ENCODE measurements at places on chromosomes 2 and 18.
A peak's percentile ranks its signal among the peaks of the same experiment; 100 is the strongest.

DNA sequence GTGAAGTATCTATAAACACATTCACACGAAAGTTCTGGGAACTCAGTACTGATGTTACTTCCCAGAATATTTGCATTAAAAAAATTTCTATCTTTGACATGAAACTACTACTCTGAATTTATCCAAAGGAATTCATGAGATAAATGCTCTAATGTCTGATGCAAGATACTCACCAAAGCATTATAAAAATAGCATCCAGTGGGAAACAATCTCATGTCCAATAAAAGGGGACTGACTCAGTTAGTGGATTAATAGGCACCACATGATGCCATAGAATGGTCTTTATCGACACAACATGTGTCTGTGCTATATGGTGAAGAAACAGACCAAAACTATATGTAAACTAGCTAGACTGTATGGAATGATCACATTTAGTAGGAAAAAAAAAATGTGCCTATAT lies 33.9 kb downstream of the LAMA3 start:
- DNase-seq = peak; percentile 69
- no peak overlapping the region for H3K27ac ChIP-seq
- peaks cover 13% of the 10 kb centered on the region for H3K4me1 ChIP-seq
- H3K36me3 ChIP-seq = no peaks in the 10 kb centered on the region
- no peak overlapping the region for H3K4me3 ChIP-seq

- H3K27me3 ChIP-seq = peaks cover 4% of the 10 kb centered on the region
- no peak overlapping the region for H3K27ac ChIP-seq
- DNase-seq = peak; percentile 71
- H3K4me1 ChIP-seq = peaks cover 6% of the 10 kb centered on the region
- H3K36me3 ChIP-seq = no peaks in the 10 kb centered on the region
- no peak overlapping the region for H3K4me3 ChIP-seq
Observed at GRCh38 chr2:176561706-176562105, 292.5 kb downstream of the MTX2 start.

DNA sequence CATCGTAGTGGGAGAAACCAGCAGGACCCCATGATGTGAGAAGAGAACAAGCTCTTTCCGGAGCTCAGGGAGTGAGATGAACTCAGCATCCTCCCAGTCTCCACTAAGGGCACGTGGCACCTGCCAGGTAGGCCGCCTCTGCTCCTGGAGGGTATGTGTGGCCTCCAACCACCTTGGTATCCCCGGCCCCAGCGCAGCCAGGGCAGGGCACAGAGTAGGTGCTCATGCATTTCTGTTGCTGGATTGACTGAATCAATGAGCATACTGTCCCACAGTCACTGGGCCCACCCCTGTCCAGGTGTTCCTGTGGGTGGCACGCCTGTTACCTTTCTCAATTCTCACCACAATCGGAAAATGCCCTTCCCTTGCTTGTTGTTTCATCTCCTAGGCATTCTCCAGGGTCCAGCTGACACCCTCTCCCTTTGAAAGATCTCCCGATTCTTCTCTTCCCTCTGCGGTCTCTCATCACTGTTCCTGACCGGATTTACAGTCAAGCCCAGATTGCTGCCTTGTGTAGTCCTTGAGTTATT lies 138.5 kb upstream of the SMAD2 start:
- no peak overlapping the region for H3K4me3 ChIP-seq
- no peaks in the 10 kb centered on the region for H3K4me1 ChIP-seq
- no peaks in the 10 kb centered on the region for H3K36me3 ChIP-seq

- no peaks in the 10 kb centered on the region for H3K4me1 ChIP-seq
- no peaks in the 10 kb centered on the region for H3K36me3 ChIP-seq
- no peak overlapping the region for H3K27ac ChIP-seq
- no peak overlapping the region for H3K4me3 ChIP-seq
Observed at GRCh38 chr2:56287974-56288373, 104.2 kb downstream of the CCDC85A start.

- H3K4me1 ChIP-seq = no peaks in the 10 kb centered on the region
- H3K27me3 ChIP-seq = no peaks in the 10 kb centered on the region
- H3K27ac ChIP-seq = no peak overlapping the region
- no peaks in the 10 kb centered on the region for H3K36me3 ChIP-seq
Observed at GRCh38 chr2:124159166-124159565, 134.1 kb downstream of the CNTNAP5 start.

DNA sequence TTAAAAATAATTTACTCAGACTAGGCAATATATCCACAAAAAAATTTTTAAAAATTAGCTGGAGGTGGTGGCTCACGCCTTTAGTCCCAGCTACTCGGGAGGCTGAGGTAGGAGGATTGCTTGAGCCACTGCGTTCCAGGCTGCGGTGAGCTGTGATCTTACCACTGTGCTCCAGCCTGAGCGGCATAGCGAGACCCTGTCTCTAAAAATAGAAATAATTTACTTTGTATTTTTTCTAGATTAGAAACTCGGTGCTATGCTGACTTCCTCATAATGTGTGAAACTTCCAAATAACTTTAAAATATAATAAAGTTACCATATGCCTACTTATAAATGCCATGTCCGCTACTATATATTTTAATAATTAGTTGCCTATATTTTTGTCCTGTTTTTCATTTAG lies 6.7 kb downstream of the PPIG start:
- H3K27me3 ChIP-seq = no peaks in the 10 kb centered on the region
- H3K4me3 ChIP-seq = no peak overlapping the region
- no peak for DNase-seq
- no peaks in the 10 kb centered on the region for H3K36me3 ChIP-seq

DNA sequence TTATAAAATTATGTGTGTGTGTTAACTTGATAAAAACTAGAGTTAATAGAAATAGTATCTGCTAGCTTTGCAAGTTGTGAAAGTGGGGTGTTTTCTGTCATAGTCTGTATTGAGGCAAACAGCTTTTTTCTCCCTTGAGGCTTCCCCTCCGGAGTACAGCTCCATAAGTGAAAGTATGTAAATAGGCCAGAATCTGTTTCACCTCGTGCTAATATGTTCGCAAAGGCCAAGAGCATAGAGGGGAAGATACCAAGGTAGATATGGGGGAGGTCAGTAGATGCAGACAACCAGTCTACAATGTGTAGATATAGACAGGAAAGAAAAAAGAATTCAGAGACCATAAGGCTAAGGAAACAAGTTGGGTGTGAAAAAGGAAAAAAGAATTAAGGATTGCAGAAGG lies 72.9 kb downstream of the PTRHD1 start:
- H3K27ac ChIP-seq = no peak overlapping the region
- H3K36me3 ChIP-seq = 0 out of 2 replicates have a peak, but pooled peaks cover 1% of the 10 kb centered on the region
- H3K4me1 ChIP-seq = peaks cover 2% of the 10 kb centered on the region
- H3K4me3 ChIP-seq = no peak overlapping the region
- DNase-seq = no peak

DNA sequence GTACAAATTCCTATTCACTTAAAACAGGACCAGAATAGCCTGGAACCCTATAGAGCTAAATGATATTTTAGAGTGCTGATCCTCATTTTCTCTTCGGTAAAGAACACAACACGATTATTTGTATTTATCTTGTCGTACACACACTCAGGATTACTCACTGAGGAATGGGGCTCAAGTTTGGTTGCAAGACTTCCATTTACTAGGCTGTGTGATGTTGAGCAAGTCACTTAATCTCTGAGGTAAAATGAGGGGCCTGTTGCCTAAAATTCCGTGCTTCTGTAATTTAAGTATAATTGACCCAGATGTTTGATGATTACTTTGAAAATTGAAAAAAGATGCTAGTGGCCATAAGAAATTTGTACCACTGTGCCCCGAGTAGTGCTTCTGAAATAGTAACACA lies 42.6 kb upstream of the MAP4K3 start:
- H3K36me3 ChIP-seq = peaks cover 9% of the 10 kb centered on the region
- no peaks in the 10 kb centered on the region for H3K27me3 ChIP-seq
- H3K27ac ChIP-seq = no peak overlapping the region
- DNase-seq = peak; percentile 37
- 0 out of 2 replicates have a peak, but pooled peaks cover 2% of the 10 kb centered on the region for H3K4me1 ChIP-seq

- no peaks in the 10 kb centered on the region for H3K36me3 ChIP-seq
- no peaks in the 10 kb centered on the region for H3K4me1 ChIP-seq
- no peak for DNase-seq
- no peaks in the 10 kb centered on the region for H3K27me3 ChIP-seq
- no peak overlapping the region for H3K27ac ChIP-seq
Observed at GRCh38 chr2:16709769-16710168, 44.1 kb upstream of the CYRIA start.

GRCh38 chr2:101479328-101479727 lies 4.4 kb upstream of the RFX8 start:
- no peaks in the 10 kb centered on the region for H3K27me3 ChIP-seq
- no peak overlapping the region for H3K27ac ChIP-seq
- H3K4me1 ChIP-seq = peaks cover 4% of the 10 kb centered on the region
- no peaks in the 10 kb centered on the region for H3K36me3 ChIP-seq
- H3K4me3 ChIP-seq = no peak overlapping the region

DNA sequence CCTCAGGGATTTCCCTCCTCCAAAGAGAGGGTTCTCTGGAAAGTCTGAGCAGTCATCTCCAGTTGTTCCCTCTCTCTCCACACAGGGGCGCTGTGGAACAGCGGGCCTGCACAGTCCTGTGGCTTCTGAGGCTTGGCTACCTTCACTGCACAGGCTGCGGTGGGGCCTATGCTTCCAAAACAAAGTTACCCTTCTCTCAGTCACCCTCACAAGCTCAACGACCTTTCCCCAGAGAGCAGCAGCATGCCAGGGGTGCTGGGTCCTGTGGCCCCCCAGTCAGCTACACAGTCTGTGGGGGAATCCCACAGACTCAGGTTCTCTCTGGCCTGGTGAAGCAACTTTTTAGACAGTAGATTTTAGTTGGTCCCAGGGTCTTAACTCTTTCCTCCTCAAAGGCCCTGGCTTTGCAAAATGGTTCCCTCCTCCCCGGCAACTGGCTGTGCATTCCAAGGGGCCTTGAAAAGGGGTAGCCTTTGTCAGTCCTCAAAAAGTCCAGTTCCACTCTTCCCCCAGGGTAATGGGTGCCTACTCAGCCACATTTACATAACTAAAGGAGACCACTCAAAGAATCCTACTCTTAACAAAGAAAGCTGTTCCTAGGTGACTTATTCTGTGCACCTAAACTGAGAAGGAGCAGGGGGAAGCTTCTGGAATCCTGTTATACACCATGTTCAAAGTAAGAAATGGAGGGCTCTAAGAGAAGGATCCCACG lies 14.9 kb downstream of the B3GNT7 start:
- no peak overlapping the region for H3K4me3 ChIP-seq
- H3K27me3 ChIP-seq = no peaks in the 10 kb centered on the region
- H3K27ac ChIP-seq = no peak overlapping the region
- H3K36me3 ChIP-seq = no peaks in the 10 kb centered on the region
- no peak for DNase-seq

- DNase-seq = peak; percentile 65
- no peak overlapping the region for H3K27ac ChIP-seq
- peaks cover 15% of the 10 kb centered on the region for H3K36me3 ChIP-seq
- H3K27me3 ChIP-seq = no peaks in the 10 kb centered on the region
- peaks cover 4% of the 10 kb centered on the region for H3K4me1 ChIP-seq
Observed at GRCh38 chr18:26057344-26057773, 33.1 kb downstream of the SS18 start.

DNA sequence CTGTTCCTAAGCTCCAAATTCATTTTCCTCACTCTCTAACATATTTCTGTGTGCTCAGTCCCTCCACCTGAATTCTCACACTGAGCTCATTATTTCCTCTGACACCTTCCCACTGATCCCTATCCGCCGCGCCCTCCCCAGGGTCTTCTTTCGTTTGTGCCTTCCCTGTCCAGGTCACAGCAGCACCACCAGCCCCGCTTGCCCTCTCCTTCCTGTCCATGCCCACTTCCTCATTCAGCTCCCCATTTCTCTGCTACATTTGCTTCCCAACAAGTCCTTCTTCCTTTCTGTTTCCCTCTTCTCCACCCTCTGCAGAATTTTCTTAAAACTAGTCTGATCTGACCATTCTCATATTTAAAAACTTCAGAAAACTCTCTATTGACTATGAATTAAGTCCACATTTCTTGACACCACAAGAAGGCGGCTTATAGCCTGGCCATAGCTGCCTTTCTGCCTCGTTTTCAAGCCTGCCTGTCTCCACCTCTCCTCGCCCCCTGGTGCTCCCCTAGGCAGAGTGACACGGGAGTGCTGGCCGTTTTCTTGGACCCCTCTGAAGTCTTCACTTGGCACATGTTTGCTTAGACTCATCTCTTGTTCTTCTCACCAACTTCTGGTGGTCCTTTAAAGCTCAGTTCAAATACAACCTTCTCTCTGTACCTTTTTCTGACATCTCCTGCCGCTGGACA lies 138.7 kb upstream of the BOD1L2 start:
- no peak overlapping the region for H3K4me3 ChIP-seq
- no peak for DNase-seq
- peaks cover 2% of the 10 kb centered on the region for H3K4me1 ChIP-seq
- no peaks in the 10 kb centered on the region for H3K36me3 ChIP-seq
- no peaks in the 10 kb centered on the region for H3K27me3 ChIP-seq

DNA sequence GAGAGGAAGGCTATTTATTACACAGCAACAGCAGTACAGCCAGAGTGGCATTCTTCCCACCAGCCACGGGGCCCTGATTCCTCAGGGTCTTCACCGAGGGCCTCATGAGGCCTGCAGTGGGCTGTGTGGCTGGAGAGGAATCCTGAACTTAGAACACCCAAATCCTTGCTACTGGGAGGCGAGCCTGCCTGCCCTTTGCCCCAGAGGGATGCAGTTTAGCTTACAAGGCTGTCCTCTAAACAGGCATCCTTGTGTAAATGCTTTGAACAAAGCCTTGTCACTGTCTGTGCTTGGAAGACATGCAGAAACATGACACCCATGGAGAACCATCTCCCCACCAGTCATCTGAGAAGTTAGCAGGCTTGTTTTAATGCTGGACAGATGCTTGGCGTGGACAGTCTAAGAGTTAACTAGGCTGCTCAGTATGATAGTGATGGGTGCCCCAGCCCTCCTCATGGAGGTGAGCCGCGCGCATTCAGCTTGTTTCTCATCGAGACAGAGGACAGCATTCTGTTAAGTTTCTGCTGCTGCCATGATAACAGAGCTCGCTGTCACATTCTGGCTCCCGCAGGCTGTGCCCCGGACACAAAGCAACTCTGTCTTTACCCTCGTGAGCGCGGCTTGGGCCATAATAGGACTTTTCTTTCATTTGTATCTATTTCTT lies 42.9 kb downstream of the ADI1 start:
- peaks cover 7% of the 10 kb centered on the region for H3K4me1 ChIP-seq
- peak; percentile 59 for DNase-seq
- no peak overlapping the region for H3K4me3 ChIP-seq

- no peak overlapping the region for H3K4me3 ChIP-seq
- peak overlapping the region; percentile 22 for H3K27ac ChIP-seq
- H3K36me3 ChIP-seq = no peaks in the 10 kb centered on the region
Observed at GRCh38 chr2:241279413-241279812, 36.1 kb downstream of the HDLBP start.

- H3K36me3 ChIP-seq = no peaks in the 10 kb centered on the region
- H3K4me1 ChIP-seq = peaks cover 18% of the 10 kb centered on the region
- no peak overlapping the region for H3K27ac ChIP-seq
- DNase-seq = peak; percentile 84
- no peak overlapping the region for H3K4me3 ChIP-seq
Observed at GRCh38 chr18:61833387-61833786, 59.4 kb downstream of the RNF152 start.

Measured in IMR-90 (cell line).